ENCODE measurements at places on chromosomes 3 and 15. TPM values are rescaled to one million over a fixed set of nuclear protein-coding genes. Genes with fewer than 3 reads are reported as not detected.

SLMAP gene
- total RNA-seq, result 29.2 TPM

DNA sequence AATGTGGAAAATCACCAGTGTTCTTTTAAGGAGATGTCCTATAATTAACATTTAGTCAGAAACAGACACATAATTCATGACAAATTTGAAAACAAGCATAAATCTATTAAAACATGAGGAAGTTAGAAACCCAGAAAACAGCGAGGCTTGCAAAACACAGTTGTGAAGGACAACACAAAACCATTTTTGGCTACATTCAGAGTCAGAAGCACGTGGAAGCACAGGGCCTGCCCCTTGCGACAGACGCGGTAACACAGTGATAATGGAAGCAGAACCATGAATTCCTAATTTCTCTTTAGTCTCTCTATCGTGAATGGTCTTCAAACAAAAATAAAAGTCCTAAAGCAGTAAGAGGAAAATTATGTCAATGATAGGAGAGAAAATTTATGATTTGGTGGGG, 12.2 kb downstream of the NCEH1 start:
- no peak for DNase-seq

DNA sequence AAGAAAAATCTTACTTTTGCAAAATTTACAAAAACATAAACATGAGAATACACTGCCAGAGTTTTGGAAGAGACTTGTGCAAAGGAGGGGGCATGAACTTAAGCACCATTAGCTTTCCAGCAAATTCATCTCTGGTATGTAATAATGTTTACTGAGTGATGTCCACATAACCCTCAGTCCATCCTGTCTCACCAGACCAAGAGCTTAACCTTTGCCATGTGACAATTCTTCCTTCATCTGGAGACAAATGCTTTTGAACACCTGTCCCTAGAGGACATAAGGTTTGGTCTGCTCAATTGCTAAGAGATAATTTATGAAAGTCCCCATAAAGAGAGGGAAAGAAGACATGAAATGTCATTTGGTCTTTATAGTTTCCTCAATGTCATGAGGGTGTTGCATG, 412.3 kb downstream of the ERC2 start:
- DNase-seq, result no peak

DNA sequence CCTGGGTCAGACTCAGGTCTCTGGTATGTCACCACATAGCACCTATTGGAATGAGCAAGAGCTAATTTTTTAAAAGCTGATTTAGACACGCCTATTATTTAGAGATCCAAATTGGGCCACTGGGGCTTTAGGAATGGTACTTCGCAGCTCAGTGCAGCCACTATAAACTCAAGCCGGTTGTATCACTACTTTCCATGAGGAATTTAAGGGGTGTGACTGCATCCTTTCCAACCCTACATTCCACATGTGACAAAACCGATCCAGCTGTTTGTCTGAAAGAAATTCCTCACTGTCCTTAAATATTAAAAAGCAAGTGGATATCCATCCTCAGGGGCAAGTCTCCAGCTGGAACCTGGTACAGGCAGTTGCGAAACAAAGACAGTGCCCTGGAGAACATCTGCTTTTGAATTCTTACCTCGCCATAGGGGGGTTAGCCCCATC, 12.8 kb downstream of the VGLL3 start:
- DNase-seq, result no peak

GRCh38 chr3:178120367-178120766, 415.9 kb upstream of the KCNMB2 start:
- DNase-seq, result no peak

POC1A gene
- total RNA-seq, result 2.1 TPM

ADCY5 gene
- 3.8 TPM for total RNA-seq

CX3CR1 gene
- 0.43 TPM for total RNA-seq

MAP6D1 gene
- 0.65 TPM for total RNA-seq

DNA sequence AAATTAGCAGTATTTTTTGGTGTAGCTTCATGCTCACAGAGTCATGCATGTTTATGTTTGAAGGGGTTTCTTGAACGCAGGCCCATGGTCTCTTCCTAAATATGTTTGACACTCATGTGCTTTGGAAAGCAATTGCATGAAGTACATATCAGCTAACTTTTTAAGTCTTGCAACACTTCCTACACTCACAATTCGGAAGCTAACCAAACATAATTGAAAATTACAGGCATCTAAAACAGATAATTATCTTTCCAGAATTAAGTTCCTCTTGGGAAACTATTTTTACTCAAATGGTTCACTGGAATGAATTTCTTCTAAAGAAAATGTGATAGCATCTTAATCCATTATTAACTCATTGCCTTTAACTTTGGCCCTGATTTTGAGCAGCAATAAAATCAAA, 438.9 kb downstream of the RAP2B start:
- no peak for DNase-seq

GRCh38 chr3:155702745-155703591, 41.9 kb downstream of the PLCH1 start:
- DNase-seq, result no peak

LRRC34 gene
- total RNA-seq, result 0.35 TPM

SCG3 gene
- total RNA-seq, result not detected

GRCh38 chr3:111690242-111690641, 95.1 kb upstream of the ZBED2 start:
- DNase-seq, result no peak

DNA sequence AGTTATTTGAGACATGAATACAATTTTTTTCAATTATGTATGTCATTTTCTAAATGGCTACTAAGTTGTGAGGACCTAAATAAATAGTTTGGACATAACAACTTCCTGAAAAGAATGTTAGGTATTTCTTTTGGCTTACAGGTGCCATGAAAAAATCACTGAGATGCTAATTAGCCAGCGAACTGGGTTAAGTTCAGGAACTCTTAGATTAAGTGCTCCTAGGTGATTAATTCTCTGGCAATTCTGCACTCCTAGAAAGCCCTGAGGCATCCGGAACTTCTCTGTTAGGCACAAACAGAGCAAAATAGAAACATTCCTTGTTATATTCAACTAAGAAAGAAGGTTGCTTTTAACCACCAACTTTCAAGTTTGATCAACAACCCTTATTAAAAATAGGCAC, 192.3 kb downstream of the STAG1 start:
- DNase-seq, result no peak

GRCh38 chr3:191139736-191140135, 59.3 kb upstream of the OSTN start:
- no peak for DNase-seq

GRCh38 chr3:185934174-185934557, 3.6 kb downstream of the TRA2B start:
- DNase-seq, result no peak

DNA sequence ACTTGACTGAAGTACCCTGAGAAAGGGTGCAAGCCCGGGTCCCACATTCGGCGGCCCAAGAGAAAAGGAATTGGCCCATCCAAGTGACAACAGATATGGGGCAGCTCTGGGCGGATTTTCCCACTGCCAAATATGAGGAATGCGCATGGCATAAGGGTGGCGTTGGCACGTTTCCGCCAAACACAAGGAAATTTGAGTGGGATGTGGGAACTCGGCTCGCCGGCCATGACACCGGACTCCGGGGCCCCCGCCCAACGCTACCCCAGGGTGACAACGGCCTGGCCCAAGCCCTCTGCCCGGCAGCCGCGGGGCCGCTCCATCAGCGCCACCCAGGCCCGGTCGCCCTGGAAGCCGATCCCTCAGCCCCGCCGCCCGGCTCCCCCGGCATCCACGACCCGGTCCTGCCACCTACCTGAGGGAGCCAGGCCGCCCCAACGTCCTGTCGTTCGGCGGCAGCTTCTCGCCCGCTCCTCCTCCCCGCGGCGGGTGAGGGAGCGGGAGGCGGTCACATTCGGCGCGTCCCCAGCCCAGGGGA, 449 bp downstream of the RAF1 start:
- peak; percentile 73 for DNase-seq

DNA sequence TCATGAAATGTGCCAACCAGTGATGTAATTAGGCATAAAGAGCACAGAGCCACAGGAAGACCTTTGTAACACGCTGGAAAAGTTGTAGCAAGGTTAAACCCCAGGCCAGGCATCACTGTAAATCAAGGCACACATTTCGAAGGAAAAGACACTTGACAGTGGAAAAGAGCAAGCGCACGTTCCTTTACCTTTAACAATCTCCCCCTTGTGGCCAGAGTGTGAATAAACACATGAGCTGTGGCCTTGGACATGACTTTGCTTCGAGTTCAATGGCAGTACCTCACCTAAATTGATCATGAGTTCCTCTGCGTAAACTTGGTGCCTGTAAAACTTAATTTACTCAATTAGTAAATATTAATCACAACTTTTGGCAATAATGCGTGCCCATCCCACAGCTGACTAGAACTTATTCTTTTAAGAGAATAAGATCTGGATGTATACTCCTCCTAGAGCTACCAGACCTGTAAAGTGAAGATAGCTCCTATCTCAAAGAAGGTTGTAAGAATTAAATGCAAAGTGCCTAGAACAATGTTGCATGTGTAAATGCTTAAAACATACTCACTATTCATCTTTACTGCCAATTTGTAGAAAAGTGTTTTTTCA, 757.0 kb upstream of the NECTIN3 start:
- DNase-seq, result peak; percentile 54

GRCh38 chr3:153414982-153415381, 253.0 kb downstream of the RAP2B start:
- no peak for DNase-seq

PSMA4 gene
- total RNA-seq, result 59.2 TPM

DNA sequence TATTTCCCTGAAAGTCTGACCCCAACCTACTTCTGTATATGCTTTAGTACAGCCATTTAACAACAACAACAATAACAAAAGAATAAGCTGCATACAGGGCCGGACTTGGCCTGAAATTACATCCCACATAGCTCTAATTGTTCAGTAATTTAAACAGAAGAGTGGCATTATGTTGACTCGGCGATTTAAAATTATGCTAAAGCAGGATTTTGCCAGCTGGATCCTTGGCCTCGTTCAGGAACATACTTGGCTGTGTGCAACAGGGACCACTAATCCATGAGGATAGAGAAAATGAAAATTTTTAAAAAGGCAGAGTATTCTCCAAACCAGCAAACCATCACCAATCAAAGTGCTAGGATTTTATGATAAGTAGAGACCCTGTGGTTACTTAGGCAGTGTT, 433.1 kb upstream of the RBMS3 start:
- DNase-seq, result no peak

- no peak for DNase-seq
Measured at GRCh38 chr3:171379281-171379680, 80.9 kb downstream of the TNIK start.

GRCh38 chr3:45988804-45989203, 6.8 kb downstream of the FYCO1 start:
- DNase-seq, result no peak

DNA sequence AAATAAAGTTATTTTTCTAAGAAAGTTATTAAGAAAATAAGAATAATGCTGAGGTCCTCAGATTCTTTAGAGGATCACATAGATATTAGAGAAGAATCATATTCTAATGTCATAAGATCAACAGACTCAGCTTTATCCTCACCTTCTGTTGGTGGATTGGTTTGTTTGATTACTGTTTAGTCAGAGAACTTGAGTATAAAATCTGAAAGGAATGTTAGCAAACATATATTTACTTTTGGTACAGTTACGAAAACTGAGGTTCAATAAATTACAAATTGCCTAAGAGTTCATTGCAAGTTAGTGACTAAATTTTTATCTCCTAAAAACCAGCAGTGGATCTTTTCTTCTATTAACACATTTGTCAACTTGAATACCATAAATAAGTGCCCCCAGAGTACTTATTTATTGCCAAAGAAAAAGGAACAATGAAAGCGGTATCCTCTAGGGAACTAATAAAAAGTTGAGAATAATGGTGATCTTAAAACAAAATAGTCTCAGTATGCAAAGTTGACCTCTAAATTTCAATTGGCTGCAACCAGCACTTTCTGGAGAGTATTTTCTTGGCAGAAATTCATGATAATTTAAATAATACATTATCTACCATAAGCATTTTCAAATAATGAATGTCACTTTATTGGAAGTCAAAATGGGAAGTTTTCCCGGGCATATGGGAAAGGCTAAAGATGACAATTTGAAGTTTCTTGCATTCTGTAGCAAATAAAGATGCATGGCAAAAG, 296.8 kb downstream of the OTOL1 start:
- DNase-seq, result no peak

DNA sequence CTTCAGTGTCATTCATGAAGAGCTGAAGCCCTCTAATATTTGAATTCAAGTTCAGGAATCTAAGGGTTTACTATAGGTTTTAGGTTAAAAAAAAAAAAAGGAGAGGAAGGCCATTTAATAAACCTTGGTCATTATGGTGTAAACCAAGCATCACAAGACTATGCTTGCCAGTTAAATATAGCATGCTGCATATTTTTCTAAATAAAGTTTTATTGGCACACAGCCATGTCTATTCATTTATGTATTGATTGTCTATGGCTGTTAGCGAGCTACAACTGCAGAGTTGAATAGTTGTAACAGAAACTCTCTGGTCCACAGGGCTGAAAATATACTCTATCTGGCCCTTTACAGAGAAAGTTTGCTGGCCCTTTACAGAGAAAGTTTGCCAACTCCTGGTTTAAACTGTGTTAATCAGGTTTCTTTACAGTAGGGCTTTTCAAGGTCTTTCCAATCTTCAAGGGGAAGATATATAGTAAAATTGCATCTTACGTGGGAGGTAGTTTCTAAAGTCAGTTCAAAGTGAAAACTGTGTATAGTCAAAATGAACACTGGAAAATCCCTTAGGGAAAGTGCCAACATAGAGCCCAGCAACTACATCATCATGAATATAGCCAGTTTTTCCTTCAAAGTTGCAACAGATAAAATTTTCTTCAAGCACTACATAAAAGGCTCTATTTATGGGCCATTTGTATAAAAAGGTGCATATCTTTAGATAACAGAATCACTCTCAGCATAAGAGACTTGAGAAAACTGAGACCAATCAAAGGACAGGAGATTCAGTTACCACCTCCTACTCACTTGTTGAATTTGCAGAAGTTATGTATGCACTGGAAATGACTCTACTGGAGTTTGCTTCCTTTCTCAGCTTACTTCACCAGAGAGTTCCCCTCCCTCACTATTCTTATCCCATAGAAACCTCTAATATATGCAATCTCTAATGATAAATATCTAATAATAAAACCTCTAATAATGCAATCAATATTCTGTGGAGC, 49.7 kb upstream of the FRMD4B start:
- DNase-seq, result no peak

DNA sequence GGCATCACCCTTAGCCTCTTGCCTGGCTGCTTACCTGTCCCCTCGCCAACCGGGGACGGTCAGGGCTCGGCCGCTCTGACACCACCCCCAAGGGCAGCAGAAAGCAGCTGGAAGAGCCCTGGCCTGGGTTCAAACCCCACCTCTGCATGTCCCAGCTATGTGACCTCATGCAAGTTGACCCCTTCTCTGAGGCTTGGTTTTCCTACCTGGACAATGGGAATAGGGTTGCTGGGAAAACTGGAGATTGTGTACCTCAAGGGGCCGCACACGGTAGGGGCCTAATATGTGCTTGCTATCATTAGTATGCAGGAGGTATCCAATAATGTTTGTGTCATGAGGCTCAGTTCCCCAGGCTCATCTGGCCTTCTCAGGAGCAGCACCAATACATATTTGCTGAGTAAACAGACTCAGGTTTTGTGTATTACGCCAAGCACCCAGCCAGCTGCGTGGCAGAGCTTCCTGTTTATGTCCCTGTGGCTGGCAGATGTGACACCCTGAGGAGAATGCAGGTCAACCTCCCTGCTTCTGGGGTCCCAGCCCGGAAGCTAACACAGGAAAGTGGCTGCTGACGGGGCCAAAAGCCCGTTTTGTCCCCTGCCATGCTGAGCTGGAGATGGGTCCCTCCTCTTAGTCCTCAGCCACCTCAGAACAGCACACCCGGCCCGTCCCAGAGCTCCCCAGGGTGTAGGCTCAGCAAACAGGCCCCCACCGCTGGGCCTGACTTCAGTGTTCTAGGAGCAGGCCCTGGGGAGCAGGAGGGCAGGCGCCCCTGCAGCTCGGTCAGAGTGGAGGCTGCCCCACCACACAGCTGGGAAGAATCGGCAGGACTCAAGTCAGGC, 29.7 kb downstream of the PLXND1 start:
- peak; percentile 63 for DNase-seq
